ENCODE measurements at places on chromosomes 1 and 21.

DNA sequence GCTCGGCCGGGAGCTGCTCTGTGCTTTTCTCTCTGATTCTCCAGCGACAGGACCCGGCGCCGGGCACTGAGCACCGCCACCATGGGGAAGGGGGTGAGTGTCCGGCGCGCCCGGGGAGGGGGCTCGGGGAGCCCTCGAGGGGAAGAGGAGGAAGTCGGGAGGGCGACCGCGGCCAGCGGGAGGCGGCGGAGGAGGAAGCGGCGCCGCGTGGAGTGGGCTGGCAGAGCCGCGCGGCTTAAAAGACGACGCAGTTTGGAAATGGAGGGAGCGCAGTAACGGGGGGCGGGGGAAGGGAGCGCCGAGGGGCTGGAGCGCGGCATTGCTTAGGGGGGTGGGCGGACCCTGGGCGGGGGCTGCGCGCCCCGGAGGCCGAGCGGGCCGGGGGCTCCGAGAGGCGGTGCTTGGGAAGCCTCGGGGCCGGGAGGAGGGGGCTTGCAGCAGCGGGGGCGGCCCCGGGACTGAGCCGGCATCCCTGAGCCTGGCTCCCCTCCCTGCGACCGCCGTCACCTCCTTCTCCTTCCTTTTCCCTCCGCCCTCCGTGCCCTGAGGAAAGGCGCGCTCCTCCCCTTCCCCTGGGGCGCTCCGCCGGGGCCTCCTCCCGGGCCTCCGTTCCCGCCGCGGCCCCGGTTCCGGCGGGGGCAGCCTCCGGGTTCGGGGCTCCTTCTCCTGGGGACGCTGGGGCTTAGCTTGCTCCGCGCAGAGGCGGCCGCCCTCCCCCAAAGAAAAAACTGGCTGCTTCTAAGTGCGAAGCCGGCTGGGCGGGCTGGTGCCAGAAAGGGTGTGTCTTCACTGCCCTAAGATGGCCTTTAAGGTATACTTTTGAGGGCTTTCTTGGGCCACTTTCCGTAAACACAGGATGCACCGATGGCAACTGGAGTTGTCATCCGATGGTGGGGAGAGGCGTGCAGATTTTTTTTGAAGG lies 648 bp downstream of the ATP1A1 start:
- DNase-seq = peak; percentile 25

GRCh38 chr21:37587203-37587602 lies 220.6 kb downstream of the DYRK1A start:
- no peak for DNase-seq

DNA sequence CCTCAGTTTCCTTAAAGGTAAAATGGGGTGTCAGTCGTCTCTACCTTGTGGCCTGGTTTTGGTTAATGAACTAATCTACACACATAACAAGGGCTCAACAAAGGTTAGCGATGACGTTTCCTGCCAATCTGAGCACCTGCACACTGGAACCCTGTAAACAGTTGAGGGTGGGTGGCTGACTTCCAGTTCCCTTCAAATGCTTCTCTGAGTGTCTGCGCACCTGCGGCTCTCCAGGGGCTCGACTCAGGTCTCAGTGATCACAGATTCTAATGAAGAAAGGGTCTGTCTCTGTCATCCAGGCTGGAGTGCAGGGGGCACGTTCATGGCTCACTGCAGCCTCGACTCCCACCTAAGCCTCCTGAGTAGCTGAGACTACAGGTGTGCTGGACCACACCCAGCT lies 3.3 kb upstream of the AGPAT3 start:
- DNase-seq = no peak

- no peak for DNase-seq
Measured at GRCh38 chr1:217660353-217661062, 29.4 kb downstream of the SPATA17 start.

DNA sequence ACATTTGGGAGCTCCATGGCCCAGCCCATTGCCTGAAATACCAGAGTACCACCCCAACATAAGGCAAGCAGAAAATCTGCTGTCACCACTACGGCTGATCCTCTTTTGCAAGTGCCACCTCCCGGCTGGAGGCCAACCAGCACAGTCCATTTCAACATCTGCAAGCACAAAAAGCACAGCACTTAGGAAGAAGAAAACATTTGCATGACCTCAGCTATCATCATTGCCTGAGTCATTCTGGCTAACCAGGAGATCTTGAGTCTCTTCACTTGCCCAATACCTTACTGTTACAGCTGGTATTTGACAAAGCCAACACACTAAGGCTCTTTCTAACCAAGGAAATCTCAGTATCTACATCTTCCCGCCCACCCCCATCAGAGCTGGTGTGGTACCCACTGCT lies 55.9 kb downstream of the NEK7 start:
- no peak for DNase-seq

GRCh38 chr1:233459470-233459945 lies 132.0 kb downstream of the MAP3K21 start:
- no peak for DNase-seq

- DNase-seq = no peak
Measured at GRCh38 chr1:41767534-41768525, 150.9 kb downstream of the HIVEP3 start.

- DNase-seq = no peak
Measured at GRCh38 chr21:34684174-34684876, 15.5 kb downstream of the CLIC6 start.

GRCh38 chr1:10074059-10074851 lies 41.5 kb downstream of the UBE4B start:
- DNase-seq = no peak

- no peak for DNase-seq
Measured at GRCh38 chr1:3735688-3736087, 16.6 kb upstream of the CCDC27 start.

DNA sequence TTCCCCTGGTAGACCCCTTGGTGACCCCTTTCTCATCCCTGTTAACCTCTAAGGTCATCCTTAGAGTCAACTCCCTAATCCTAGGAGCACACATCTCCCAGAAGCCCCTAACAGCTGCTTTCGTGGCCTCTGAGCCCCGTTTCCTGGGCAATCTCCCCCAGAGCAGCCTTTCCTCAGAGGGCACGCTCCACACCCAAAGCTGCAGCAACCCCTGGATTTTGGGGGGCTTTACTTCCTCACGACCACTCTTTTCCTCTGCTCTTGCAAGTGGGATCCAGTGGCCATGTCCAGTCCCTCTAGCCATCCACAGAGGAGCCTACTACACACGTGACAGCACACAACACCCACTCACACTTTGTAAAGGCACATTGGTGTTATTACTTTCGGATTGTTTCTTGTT lies 13.8 kb downstream of the ABCA4 start:
- no peak for DNase-seq

- DNase-seq = no peak
Measured at GRCh38 chr1:243312952-243313634, 57.3 kb downstream of the SDCCAG8 start.

DNA sequence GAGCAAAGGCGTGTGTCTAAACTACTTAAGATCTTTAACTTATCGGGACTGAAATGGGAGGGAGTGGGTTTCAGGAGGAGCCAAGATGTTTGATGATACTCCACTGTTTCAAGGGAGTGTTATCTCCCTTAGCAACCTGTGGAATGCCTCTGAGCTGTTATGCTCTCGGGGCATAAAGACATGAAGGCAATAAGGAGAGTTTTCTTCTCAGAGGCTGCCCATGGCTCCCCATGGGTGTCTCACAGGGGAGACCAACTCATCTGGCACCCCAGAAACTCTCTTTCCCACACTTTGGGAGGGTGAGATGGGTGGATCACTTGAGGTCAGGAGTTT lies 130.0 kb downstream of the LIPI start:
- DNase-seq = no peak

- DNase-seq = no peak
Measured at GRCh38 chr1:180311011-180311730, 81.1 kb downstream of the LHX4 start.

GRCh38 chr1:182400567-182400966 lies at the start of gene TEDDM1:
Gene TEDDM1, minus strand, starts transcription at chr1:182400667. Its CDS starts 182 bp downstream, at chr1:182400485.
- DNase-seq = no peak

DNA sequence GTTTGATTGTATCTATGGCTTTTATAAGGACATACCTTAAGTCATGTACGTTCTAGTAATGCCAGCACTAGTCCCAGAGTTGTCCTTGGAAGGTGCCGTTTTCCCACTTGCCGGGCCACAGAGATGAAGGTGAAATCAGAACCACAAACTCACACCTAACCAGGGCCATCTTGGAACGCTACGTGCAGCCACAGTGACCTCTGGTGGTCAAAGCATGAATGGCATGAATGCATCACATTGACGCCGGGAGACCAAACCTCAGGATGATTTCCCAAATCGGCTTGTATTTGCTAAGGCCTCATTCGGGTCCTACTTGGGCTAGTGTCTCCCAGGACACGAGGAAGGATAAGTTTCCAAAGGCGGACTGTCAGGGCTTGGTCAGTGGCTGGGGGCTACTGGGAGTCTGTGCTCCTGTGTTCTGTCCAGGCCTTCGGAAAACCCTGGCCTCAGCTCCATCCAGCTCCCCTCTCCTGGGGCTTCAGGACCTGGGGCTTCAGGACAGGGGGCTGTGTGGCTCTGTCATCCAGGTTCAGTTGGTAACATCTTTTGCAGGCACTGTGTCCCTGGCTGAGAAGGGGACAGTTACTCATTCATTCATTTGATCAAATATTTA lies 260.5 kb downstream of the PRDM2 start:
- DNase-seq = peak; percentile 34

DNA sequence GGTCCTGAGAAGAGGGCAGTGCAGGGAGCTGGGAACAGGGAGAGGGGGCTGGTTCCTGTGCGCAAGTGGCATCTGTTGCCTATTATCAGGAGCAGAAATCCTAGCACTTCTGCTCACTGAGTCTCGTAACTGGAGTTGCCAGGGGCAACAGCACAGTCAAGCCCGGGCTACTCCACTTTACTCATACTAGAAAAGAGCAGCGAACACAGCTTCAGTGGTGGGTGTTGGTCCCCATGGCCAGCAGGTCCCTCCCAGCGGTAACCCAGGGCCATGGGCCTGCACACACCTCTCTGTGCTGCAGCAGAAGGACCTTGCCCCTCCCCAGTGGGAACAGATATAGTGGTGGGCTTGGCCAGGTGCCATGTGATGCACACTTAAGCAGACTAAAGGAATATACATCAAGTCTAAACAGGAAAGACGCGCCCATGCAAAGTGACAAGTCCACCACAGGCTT lies 8.5 kb downstream of the PYCR2 start:
- DNase-seq = no peak

- no peak for DNase-seq
Measured at GRCh38 chr1:9149151-9149550, 20.2 kb upstream of the GPR157 start.

DNA sequence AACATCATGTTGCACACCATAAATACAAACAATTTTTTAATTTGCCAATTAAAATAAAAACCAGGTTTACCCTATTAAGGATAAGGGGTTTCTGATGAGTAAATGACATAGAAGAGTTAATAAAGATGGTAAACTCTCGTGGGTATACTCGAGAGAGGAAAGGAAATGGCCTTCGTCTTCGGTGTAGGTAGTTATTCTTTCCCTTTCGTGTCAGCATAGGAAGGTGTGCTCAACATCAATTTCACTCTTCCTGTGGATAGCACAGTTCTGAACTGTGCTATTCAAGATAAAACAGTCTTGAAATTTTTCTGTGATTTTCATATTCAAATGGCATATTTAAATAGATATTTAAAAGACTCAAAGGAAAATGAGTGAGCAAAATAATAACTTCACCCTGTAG lies 98.2 kb downstream of the RGL1 start:
- no peak for DNase-seq

DNA sequence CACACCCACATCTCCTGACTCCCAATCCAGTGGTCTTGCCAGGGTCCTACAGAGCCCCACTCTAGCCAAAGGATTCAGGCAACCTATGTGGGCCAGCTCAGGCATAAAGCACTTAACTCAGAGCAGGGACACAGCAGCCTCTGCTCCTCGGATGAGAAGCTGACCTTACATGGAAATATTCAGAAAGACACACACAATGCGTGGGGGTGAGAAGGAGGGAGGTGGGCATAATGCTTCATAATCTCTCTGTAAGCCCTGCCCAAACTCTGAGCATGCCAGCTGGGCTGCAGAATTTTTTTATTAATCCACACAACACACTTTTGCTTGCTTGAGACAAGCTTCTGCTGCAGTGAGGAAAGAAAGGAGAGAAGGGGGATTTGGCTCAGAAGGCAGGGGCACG lies 21.6 kb downstream of the KCND3 start:
- no peak for DNase-seq

DNA sequence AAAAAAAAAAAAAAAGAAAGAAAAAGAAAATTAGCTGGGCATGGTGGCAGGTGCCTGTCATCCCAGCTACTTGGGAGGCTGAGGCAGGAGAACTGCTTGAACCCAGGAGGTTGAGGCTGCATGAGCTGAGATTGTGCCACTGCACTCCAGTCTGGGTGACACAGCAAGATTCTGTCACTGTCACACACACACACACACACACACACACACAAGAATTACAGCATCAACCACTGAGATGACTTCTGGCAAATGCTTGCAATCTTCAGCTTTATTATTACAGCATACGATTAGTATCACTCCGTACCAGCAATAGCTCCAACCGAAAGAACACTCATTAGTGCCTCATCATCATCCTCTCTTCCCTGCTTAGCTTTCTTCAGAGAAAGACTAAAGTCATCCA lies 4.6 kb downstream of the ORC1 start:
- DNase-seq = no peak

- DNase-seq = no peak
Measured at GRCh38 chr1:21621761-21622436, 47.3 kb downstream of the RAP1GAP start.

GRCh38 chr1:97245682-97246081 lies 524.1 kb downstream of the PTBP2 start:
- no peak for DNase-seq

GRCh38 chr1:96002969-96003964 lies 718.3 kb upstream of the PTBP2 start:
- DNase-seq = no peak

All from anterior cingulate cortex (tissue), 58 donors.